ENCODE measurements at places on chromosomes 4 and X.

DNA sequence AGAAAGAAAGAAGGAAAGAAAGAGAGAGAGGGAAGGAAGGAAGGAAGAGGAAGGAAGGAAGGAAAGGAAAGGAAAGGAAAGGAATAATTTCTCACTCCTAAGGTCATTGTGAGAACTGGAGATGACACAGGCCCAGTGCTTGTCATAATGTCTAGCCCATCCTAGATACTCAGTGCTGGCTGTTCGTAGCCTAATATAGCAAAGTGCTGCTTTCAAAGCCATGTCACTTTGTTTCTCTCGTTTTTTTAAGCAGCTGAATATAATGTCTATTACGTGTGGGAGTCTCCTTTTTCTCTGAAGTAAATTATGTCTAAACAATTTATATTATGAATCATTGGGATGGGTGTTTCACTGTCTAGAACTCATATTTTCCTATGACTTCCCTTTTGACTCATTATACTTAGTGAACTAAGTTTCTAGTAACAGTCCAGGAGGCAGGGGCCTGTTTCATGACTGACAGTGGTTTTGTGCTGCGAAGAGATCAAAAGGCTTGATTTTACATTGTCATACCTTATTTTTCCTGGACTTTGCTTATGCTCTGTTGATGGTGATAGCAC, 327.0 kb upstream of the ZFP42 start:
- no peak for DNase-seq

GRCh38 chr4:37732526-37733186, 46.5 kb upstream of the RELL1 start:
- no peak for DNase-seq

- no peak for DNase-seq
Observed at GRCh38 chrX:39857780-39858179, 240.0 kb downstream of the BCOR start.

DNA sequence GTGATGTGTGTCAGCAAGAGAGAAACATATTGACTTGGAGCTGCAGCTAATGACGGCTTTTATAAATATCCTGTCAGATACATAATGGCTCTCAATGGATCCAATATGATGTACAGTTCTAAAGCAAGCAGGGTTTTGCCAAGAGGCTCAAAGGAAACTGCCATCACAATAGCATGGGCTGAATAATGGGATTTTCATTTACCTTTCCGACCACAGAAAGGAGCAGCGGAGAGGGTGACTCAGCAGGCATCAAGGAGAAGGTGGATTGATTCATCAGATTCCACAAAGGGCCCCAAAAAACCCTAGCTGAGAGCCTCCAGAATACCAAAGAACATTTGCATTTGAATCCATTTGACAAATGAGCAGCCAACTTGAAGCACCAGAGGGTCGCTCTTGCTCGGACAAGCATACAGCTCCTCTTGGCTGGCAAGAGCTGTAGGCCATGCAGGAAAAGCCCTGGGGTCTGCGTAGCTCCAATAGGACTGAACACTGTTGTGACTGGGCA, 355.7 kb upstream of the NOCT start:
- no peak for DNase-seq

- peak; percentile 23 for DNase-seq
Observed at GRCh38 chrX:107673933-107674479, 45.7 kb downstream of the PRPS1 start.

DNA sequence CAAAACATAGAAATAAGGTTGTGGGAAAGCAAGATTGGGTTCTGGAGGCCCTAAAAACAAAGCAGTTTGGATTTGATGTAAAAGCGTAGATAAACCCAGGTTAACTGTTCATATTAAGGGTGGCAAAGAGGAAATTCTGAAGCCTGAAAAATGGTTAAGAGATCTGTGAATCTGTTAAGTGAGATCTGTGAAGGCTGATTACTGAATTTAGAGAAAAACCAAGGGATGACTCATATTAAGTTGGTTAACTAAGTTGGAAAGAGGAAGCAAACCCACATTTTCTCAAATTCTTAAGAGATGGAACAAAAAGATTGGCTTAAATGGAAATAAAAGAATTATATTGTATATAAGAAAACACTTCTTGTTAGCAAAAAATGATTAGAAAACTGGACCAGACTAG, 22.8 kb downstream of the GPAT3 start:
- DNase-seq: no peak

DNA sequence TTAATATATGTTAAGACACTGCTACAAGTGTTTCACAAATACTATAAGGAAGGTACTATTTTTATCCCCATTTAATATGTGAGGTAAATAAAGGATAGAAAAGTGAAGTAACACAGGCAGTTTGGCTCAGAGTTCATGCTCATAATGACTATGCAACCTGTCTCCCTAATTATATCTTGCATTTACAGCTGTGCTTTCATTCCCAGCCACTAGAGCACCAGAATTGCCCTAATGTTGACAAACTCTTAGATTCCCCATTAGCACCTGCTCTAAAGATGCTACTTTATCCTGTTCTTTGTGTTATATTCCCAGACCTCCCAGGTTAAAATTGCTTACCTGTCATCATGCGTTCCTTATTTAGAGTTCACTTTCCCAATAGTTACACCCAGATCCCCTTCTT, 833.6 kb downstream of the CCSER1 start:
- DNase-seq: no peak

- no peak for DNase-seq
Observed at GRCh38 chr4:152571770-152572169, 35.9 kb upstream of the FBXW7 start.

All from eye (tissue), 1 donor.